ENCODE measurements at places on chromosomes 3 and 15.

DNA sequence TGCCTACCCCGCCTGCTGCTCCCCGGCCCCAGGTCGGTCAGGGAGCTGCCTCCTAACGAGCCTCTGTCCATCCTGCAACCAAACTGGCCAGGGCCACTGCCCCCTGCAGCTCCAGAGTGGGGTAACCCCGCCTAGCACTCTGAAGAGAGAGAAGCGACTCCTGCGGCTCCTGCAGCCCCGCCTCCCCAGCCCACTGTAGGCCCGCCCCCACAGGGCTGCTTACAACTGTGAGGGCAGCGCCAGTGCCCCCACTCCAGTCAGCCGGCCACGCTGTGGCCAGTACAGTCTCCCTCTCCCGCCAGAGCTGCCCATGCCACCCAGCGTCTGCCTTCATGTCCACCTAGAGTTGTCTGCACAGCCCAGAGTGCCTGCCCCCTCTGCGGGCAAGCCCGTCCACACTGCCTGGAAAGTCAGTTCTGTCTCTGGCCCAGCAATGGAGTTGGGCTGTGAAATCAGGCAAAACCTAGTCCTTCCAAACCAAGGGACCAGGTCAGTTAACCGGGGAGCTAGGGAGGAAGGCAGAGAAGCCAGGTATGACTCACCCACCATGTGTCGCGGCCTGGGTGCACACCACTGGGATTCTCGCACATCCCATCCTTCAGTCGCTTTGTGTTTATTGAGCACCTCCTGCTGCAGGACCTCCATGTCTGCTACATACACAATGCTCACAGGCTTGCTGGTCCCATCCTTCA, 2.4 kb downstream of the UCN2 start:
- DNase-seq = peak; percentile 88

DNA sequence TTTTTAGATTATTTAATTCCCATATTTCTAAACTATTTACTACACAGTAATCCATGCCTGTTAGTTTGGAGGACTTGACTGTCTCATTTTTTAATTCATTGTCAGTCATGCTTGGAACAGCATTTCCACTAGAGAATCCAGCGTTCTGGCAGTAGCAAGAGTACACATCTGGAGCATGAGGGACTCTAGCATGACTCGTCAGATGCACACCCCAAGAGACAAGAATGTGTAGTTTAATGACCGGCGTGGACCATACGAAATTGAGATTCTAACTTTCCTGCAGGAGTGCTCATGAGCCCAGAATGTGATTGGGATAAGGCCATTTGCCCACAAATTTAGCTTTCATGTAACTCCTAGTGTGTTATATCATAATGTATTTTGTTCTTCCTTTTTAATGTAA, 48.9 kb downstream of the ASB7 start:
- DNase-seq = no peak

DNA sequence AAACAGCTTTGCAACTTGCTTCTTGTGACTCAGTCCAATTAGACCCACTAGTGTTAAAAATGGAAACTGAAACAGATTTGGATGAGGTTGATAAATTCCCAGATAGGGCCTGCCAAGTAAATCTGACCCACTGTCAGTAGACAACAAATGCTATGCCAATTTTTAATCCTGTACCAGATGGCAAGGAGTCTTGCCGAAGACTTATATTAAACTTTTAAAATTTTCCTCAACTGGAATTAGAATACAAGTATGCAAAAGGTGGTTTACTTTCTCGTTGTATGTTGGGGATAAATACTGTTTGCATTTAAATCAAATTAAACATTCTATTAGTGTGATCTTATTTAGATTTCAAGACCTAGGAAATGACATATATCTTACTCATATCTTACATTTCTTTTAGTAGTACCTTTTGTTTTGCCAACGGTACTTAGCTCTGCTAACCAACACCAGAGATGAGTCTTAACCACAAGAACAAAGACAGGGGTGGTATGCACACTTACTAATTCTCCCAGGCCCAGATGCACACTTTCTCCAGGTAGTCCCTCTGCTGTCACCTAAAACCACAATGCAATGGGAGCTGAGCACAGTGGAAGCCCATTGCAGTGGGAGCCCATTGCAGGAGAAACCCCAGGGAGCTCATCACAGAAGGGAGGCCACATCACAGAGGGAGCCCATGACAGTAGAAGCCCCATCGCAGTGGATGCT, 77.8 kb downstream of the WWTR1 start:
- DNase-seq = no peak

GRCh38 chr15:89822026-89822425, 7.4 kb upstream of the ANPEP start:
- no peak for DNase-seq

DNA sequence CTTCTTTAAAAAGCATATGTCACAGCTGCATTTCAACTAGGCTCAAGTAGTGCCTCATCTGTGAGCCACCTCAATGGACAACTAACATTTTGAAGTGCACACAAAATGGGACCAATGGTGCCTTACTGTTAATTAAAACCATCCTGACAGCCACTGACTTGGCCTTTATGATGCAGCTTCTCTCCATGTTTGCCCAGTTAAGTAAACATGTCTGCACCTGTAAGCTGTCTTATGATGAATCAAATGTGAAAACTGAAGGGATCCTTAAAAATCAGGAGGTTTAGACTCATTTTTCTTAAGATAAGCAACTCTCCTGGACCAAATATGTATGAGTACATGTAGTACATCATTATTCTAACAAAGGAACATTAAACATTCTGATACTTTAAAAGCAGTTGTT, 861.6 kb downstream of the ROBO1 start:
- no peak for DNase-seq

DNA sequence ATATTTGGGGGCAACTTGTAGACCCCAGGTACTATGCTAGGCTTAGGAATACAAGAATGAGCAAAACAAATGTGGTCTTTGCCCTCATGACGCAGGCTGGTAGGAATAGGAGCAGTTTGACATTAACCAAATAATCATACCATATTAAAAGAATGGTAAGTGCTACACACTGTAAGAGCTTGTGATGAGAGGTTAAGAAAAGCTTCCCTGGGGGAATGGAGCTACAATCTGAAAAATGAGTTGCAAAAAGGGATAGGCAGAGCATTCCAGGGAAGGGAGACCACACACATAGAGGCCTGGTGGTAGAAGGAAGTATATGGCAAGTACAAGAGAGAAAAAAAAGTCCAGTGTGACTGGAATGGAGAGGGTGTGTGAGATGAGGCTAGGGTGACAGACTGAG, 37.3 kb downstream of the TMOD3 start:
- DNase-seq = no peak

Measured in H9 (cell line).